ENCODE measurements at places on chromosomes 16 and 17.

- DNase-seq, result no peak
Measured at GRCh38 chr16:1005286-1005685, 23.7 kb downstream of the SOX8 start.

GRCh38 chr17:39634384-39634871, 2.5 kb upstream of the STARD3 start:
- DNase-seq, result no peak

DNA sequence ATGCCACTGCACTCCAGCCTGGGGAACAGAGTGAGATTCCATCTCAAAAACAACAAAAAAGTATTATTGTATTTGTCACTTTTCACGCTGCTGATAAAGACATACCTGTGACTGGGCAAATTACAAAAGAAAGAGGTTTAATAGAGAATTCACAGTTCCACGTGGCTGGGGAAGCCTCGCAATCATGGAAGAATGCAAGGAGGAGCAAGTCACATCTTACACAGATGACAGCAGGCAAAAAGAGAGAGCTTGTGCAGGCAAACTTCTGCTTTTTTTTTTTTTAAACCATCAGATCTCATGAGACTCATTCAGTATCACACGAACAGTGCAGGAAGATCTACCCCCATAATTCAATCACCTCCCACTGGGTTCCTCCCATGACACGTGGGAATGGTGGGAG, 41.5 kb upstream of the ETV4 start:
- DNase-seq, result no peak

DNA sequence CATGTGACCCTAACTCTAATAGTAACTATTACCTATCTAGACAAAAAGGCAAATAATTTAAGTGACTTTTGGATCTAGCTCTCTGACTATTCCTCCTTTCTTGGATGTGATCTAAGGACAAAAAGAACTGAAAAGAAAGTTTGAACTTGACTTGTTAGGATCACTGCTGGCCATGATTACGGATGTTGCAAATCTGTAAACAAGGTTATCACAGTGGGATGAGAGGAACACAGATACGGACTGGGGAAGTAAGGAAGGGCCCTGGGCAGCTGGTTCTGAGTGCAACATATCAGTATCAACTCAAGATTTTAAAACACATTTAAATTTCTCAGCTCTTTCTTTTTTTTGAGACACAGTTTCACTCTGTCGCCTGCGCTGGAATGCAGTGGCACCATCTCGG, 78.7 kb downstream of the MRM3 start:
- no peak for DNase-seq

DNA sequence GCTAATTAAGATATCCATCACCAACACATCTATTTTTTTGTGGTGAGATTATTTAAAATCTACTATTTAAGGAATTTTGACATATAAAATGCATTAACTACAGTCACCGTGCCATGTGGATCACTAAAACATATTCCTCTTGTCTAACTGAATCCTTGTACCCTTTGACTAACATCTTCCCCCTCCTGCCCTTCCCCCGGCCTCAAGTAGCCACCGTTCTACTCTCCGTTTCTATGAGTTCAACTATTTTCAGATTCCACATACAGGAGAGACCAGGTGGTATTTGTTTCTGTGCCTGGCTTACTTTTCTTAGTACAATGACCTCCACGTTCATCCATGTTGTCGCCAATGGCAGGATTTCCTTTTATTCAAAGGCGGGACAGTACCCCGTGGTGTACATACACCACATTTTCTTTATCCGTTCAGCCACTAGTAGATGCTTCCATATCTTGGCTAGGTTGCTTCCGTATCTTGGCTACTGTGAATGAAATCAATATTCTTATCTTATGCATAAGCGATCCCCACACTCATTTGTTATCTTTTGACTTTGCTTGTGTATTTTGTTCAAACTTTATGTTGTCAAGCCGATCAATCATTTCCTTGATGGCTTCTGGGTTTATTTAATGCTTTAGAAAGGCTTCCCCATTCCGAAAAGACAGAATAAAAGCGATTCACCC, 134.7 kb downstream of the KCNJ12 start:
- no peak for DNase-seq

DNA sequence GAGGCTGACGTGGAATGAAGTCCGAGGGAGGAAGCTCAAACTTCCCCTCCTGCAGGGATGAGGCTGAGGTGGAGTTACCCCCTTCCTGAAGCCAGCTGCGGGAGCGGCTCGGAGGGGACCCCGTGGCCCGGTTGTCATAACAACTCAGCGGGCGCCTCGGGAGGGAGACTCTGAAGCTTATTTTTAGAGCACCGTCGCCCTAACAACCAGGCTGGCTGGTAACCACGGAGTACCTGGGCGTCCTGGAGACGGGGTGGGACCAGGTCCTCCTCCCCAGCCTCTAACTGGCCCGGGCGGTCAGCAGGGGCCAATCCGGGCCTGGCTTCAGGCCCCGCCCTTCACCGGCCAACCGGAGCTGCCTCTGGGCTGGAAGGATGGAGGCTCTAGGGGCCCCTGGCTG, 27.7 kb downstream of the NECAB2 start:
- peak; percentile 31 for DNase-seq

GRCh38 chr16:83953796-83954576, 946 bp downstream of the OSGIN1 start:
- DNase-seq, result no peak

DNA sequence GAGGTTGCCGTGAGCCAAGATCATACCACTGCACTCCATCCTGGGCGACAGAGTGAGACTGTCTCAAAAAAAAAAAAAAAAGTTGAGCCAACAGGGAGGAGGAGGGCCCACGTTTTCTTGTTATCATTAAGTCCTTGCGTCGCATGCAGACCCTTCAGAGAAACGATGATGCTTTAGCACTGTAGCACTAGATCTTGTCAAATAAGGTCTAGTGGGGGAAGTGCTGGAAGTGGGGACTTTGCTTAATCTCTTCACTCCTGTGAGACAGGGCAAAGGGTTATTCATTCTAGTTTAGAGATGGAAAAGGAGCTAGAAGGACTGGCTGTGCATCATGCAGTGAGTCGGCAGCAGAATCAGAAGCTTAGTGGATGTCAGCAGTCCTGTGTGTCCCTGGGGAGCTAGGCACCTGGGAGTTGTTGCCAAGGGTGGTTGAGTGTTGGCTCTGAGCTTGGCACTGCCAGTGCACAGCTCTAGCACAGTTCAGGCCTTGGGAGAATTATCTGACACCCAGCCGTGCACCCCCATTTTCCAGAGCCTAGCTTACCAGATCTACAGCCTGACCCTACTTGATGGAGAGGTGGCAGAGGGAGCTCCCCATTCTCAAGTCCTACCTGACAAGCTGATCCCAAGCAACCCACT, 33.4 kb upstream of the TBX2 start:
- DNase-seq, result no peak

- no peak for DNase-seq
Measured at GRCh38 chr17:57604771-57605674, 140.1 kb downstream of the CCDC182 start.

GRCh38 chr16:80527297-80527696, 13.5 kb upstream of the DYNLRB2 start:
- no peak for DNase-seq

DNA sequence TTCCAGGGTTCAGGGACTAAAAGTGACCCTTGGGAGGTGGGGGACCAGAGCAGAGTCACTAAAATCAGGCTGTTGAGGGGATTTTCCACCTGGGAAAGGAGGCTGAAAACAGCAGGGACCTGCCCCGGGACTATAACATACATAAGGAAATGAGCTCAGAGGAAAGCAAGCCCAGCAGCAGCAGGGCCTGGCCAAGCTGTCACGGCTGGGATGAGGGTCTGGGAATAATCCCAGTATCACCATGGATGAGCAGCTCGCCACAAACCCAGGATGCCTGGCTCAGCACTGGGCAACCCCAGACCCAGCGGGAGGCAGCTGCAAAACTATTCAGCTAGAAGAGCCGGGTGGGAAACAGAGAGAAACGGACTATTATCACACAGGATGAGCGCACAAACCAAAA, 72.4 kb downstream of the RPH3AL start:
- no peak for DNase-seq

DNA sequence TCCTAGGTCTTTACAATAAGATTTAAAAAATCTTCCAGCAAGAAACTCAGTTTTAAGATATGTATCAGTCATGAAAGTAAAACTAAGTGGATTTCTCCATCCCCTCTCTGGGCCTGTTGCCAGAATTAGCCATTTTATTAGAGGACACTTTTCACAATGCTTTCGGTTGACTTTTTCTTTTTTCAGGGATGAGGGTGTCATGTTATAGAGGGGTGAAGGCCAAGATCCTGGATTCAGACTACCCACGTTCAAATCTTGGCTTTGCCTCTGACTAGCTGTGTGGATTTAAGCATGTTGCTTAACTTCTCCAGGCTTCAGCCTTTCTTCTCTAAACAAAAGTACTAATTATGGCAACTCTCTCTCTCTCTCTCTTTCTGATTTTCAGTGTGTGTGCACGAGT, 111.7 kb upstream of the COX10 start:
- DNase-seq, result no peak

DNA sequence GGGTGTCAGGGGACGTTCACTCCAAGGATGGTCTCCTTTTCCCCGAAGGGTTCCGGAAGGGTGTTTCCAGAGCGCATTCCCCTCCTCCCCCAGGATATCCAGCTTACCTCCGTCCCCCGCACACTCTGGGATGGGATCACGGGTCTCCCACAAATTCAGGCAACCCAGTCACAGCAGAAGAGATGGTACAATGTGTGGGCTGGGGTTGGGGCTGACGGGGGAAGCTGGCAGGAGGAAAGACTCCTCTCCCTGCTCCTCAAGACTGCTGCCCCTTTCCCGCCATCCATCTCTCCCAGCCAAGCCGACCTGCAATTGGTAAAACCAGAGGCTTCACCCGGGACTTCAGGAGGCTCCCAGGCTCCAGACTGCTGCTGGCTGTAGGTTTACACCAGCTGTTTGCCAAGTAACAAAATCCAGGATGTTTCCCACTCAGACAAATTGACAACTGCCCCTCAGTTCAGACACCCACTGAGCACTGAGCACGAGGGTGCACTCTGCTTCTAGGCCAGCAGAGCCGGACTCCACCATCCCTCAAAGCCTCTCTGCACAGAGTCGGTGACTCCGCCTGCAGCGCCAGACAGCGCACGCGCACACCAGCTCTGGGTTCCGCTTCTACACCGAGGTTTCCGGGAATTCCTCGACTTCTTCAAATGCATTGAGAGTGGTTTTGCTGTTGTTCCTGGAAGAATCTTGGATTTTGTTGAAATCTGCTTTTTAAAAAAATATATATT, 37.7 kb downstream of the ASPA start:
- DNase-seq, result no peak

DNA sequence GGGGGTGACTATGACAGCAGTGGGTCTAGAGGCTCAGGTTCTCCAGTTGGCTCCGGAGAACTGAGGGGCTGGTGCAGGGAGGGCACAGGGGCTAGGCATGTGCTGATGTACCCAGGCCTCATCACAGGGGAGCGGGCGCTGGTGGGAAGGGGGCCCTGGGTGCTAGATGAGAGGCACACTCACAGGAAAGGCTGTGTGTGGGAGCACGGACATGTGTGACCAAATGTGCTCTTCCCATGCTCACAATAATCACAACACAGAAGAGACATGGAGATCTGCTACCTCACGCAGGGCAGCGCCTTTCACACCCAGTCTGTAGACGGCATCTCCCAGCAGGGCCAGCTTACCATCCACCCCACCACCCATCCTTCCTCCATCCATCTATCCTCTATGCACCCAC, 17.4 kb upstream of the RASD1 start:
- no peak for DNase-seq

DNA sequence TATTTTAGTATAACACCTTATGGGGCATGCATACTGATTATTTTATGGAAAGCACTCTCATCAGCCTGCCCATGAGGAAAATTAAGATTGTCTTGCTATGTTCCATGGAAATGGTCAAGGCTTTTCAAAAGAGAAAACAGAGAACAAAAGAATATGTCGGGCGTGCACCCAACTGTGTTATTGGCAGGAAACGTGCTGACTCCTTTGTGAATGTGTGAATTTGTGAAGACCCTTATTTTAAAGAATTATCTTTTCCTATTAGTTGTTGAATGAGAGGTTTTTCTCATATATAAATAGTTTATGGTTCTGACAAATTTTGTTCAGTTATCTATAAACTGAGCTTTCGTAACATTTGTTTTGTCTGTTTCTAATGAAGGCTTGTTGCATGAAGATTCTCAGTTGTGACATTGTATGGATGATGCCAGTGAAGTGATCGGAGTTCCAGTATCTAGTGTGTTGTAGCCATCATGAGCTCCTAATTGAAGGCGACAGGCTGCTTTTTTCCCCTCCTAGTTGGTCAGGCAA, 180.0 kb downstream of the BCAS3 start:
- no peak for DNase-seq

DNA sequence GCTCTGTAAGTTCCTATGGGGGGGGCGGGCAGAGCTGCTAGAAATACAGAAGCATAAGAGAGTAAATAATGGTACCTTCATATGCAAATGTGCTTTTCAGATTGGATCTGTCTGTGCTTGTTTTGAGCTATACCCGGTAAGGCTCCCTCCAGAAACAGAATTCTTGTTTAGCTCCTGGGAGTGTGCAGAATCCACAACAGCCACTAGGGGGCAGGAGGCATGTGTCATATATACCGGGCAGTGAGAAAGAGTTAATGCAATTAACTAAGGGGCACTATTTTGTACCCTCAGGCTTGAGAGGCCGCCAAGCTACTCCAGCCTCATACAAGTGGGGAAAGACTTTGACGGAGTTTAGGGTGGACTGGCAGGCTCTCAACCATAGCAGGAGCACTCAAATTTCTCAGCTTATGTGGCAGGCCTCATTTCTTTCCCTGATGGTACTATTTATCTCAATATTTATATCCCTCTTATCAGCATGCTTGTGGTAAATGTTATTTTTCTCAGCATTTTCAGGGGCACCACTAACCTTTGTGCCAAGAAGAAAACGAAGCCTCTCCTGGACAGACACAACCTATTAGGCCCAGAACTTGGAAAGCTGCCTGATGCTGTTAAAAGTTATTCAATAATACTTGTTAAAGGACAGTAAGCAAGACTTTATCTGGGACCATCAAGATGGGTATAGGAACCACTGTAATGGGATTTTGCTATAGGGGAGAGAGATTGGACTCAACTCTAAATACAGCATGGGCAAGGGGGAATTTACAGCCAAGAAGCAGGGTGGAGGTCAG, 10.7 kb upstream of the CENPV start:
- DNase-seq, result no peak

DNA sequence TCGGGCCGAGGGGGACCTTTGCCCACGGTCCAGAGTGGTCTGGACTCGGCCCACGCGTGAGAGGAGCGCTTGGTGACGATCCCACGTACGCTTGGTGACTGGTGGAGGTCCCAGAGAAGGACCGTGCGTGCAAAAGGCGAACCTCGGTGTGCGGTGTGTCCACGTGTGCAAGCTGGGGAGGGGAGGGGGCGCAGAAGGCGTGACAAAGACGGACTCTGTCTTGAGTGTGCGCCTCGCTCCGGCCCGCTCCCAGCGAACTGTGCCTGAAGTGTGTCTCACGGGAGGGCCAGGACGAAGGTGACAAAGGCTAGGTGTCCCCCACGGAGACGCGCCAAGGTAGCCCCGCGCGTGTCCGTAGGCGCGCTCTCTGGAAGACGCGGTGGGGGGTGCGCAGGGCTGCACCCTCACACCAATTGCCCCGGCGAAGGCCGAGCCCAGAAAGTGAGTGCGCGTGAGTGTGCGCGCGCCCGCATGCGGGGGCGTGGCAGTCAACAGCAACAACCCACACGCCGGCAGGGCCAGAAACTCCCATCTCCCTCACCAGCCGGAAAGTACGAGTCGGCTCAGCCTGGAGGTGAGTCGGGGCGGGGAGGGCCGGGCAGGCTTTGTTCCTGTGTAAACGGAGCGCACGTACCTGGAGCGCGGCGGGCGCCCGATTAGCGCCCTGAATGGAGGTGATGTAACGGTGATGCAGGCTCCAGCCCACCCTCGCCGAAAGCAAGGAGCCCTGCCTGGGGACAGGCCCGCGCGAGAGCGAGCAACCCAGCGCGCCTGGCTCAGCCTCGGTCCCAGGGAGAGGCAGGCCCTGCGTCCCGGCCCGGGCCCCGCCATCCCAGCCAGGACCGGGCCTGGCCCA, at the start of gene GPRC5C:
Gene GPRC5C (plus strand): TSS at position 521 of the 856 bp plus-strand sequence. CDS start 7,689 bp downstream, outside the sequence.
- DNase-seq, result peak; percentile 23

All from NCI-H187 treated with DMSO at 0.1 percent for 48 hours (cell line).